NCI-H187 treated with DMSO at 0.1 percent for 48 hours (cell line): ENCODE measurements at places on chromosomes 7 and 10.

- DNase-seq, result no peak
These were observed 22.6 kb downstream of the CUBN start for GRCh38 chr10:17106991-17107390.

DNA sequence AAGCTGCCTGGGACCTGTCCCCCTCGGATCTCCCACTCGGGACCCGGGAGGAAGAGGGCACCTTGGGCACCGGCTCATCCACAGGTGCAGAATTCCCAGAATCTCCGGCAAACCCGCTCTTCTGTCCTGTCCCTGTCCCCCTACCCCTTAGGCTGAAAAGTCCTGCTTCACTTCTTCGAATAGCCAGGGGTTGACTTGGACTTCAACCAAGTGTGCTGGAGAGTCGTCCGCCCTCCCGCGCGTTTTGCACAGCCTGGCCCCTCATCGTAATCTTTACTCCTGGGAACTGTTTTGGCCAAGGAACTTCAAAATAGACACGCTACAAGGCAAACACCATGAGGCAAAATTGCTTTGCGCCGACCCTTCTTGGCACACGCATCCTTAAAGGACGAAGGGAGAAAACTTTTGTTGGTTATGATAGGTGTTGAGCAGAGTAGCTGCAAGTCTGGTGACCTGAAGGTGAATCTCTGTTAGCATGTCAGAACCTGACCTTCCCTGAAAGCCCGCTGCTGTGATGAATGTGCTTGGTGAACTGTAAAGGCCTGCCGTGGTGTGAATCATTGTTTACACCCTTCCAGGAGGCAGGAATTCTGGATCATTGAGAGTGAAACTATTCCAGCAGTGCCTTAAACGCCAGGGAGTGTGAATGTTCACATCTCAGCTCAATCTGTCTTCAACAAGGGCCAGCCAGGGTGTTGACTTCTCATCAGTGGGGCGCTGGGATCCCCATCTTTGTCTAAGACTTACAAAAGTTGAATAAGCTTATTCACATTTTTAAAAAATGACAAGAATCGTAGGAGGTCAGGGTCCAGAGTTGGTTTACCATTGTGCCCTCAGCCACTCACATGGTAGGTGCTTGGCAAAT, 589 bp upstream of the RAPGEF5 start:
- no peak for DNase-seq

GRCh38 chr10:80473692-80474596, 19.8 kb downstream of the TSPAN14 start:
- DNase-seq, result no peak

- DNase-seq, result no peak
These were observed 138.9 kb downstream of the NOC3L start for GRCh38 chr10:94223702-94224370.

DNA sequence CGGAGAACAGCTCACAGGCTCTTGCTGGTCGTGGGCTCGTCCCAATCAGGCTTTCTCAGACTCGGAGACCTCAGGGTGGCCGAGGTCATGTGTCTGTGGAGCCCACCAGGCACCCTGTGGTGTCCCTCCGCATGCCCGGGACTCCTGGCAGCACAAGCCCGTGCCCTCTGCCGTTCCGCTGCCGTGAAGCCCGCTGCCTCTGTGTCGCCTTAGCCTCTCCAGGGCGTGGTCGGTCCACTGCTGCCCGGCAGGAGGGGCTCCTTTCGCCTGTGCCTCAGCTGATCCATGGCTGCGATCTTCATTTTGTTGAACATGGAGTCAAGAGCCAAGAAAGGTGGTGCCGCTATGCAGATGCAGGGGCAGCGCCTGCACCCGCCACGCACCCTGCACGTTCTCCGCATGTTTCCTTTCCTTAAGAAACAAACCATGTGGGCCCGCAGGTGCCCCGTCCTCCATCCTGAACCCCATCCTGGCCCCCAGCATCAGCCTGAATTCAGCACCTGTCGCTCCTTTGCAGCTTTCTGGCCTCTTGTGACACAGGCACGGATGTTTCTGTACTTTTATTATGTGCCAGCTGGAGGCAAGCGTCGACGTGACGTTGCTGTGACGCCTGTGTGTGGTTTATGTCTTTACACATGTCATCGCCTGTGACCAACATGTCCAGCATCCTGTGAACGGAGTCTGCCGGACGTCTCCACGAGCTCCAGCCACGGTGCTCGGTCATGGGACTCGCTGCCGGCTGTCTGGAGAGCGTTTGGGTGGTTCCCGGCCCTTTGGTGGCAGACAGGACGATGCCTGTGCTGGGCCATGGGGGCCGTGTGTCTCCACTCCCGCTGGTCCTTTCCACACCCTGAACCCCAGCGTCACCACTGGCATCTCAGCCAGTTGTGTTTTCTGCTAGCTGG, 69.9 kb downstream of the NKX6-2 start:
- DNase-seq, result no peak

DNA sequence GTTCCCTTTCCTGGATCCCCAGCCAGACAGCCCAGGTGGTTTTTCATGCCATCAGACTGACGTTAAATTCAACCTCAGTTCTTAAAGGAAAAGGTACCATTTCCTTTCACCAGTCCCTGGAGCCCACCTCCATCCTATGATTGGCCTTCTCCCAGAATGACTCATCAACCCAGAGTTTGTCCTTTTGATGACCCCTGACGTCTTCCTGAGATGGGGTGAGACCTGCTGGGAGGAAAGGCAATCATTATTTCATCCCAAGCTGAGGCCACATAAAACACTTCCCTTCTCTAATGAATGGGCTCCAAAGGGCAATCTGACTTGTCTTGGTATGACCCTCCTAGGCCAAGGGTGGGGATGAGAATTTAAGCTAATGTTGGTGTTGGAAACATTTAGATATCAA, 750.7 kb downstream of the SUGCT start:
- no peak for DNase-seq

DNA sequence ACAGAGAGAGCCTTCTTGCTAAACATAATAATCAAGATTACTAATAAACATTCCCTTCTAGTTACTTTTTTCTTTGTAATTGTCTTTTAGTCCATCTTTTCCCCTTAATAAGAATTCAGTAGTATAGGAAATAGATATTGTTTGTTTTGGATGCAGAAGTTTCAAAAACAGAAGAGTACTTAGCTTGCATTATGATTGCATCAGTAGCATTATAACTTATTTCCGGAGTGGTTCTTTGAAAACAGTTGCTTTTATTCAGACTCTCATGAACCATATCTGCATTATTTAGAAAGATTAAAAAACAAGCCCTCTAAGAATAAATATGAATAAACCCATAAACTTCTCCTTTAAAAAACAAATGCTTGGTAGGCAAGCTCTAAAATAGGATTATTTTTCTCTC, 34.0 kb upstream of the DKK1 start:
- no peak for DNase-seq

- DNase-seq, result no peak
These were observed 152.5 kb upstream of the ZMIZ1 start for GRCh38 chr10:78916227-78916626.

DNA sequence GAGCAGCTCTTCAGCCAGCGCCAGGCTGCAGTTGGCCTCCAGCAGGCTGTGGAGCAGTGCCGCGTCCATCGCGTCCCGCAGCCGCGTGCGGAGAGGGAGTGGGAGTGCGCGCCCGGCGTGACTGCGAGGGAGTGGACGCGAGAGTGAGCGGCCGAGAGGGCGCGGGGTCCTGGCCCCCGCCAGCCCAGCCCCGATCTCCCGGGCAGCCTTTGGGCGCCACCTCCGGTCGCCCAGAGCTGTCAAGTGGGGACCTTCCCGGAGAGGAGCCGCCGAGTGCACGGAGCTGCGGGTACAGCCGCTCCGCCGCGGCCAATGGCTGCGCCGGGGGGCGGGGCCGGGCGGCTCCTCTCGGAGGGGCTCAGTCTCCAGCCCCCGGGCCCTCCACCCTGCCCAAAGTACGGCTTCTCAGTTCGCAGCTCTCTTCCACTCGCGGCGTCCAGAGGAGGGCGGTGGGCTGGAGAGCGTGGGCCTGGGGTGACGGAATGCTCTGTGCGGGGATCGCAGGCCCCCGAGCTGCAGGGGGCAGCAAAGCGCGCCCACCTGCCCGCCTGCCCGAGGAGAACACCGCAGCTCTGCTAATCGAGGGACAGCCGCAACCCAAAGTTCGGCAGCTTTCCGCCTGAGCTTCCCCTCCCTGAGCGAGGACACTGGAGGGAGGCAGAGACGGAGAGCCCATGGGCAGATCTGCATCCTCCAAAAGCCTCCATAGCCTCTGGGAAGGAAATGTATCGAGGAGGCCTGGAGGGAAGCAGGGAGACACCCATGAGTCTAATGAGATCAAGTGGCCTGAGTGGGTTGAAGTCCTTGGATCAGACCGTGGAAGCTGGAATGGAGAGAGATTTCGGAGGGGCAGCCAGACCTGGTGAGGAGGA, at the start of gene CRHR2:
TSS of gene CRHR2 (minus strand) at position 245 of the 872 bp plus-strand sequence. CDS start at position 69, 176 bp downstream.
- DNase-seq, result no peak

DNA sequence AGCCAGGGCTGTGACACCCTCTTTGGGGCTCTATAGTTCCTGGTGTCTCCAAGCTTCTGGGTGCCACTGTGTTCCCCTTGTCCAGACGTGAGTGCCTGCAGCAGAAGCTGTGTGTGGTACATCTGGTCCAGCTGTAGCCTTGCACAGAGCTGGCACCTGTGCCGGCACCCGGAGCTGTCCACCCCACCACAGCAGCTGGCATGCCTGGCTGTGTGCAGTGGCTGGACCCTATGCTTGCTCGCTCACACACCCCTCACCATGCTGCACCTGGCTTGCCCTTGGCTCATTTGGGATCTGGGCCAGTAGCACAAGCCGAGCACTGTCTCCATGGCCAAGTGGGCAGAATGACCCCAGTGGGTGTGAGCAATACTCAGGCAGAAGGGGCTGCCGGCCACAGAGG, 10.6 kb downstream of the DNAJB9 start:
- no peak for DNase-seq

GRCh38 chr10:73888514-73888913, 14.2 kb upstream of the CAMK2G start:
- DNase-seq, result no peak

DNA sequence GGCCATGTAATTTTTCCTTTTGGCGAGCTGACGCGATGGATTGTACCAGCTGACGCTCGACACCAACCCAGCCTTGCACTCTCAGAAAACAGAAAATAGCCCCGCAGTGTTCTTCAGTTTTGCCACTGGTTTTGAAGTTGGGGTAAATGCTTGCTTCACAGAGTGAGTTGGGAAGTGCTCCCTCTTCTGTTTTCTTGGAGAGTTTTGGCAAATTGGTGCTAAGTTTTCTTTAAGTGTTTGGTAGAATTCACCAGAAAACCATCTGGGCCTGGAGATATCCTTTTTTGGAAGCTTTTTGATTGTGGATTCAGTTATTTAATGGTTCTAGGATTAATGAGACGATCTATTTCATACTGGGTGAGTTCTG, 252.8 kb downstream of the ELFN1 start:
- DNase-seq, result no peak

- no peak for DNase-seq
These were observed 160.1 kb downstream of the NEURL1 start for GRCh38 chr10:103653581-103654037.

GRCh38 chr10:6868036-6868725, 288.1 kb upstream of the PRKCQ start:
- DNase-seq, result peak; percentile 62

- DNase-seq, result no peak
These were observed 118.4 kb upstream of the WDR11 start for GRCh38 chr10:120732643-120733313.

DNA sequence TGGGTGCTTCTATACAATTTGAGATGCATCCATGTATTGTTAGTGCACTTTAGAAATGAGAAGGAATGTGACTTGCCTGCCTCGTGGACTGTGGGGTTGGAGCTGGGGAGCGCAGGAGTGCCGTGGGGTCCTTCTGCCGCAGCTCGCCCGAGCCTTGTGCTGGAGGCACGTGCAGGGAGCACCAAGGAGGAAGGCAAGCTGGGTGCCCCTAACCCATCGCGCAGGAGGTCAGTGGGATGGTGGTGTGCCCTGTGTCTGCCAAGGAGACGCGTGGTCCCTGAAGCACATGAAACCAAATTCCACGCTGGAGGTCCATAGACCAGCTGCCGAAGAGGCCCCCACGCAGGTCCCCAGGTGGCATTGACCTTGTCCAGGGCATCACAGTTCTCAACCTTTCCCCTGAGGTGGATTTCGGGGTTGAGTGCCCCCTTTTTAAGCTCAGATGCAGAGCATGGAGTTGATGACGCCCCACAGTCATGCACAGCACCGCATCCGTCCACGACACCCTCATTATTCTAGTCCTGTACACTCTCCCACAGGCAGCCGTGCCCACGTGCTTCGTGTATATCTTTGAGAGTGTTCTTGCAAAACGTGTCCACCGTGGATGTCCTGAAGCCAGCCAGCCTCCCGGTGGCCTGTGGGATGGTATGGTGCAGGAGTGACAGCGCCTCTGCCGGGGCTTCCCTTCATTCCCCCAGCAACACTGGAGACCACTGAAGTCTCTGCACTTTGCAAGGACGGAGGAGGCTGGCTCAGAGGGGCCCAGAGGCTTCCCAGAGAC, 35.5 kb downstream of the FKBP6 start:
- DNase-seq, result no peak

DNA sequence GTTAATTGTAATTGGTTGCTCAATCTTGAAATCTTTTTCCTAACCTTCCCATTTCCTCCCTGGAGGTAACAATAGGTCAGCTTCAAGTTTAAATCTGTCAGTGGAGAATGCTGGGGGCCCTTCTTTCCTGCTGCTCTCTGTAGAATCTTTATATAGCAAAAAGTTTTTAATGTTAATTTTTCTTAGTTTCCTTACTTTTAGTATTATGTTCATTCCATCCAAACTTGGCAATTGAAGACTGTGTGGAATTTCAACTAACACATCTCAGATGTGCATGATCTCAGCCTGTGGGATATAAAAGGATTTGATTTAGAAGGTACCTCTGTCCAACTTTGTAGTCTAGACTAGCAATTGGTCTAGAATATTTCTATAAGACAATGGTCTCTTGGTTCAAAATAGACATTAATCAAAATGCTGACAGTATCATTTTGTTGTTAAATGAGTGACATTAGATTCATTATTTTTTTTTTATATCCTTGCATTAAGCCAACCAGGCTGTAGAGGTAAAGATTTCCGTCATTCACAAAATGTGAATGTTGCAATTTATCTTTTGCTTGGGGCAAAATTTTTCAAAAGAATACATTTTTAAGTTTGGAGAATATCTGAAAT, 100.4 kb upstream of the SEMA3A start:
- no peak for DNase-seq

DNA sequence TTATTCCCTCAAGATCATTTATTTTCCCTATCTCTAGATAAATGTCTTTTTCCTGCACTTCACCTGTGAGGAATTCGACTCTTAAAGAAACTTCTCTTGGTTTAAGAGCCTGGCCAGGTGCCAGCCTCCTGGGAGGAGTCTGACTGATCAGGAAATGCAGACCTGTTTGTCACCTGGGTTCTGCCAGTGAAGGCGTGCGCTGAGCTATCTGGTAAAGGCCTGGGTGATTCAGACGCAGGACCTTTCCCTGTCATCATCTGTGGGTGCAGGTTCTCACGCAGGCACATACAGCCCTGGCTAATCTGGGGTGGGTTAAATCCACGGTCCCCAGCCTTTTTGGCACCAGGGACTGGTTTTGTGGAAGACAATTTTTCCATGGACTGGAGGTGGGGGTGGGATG, 65.3 kb upstream of the AQP1 start:
- DNase-seq, result no peak

DNA sequence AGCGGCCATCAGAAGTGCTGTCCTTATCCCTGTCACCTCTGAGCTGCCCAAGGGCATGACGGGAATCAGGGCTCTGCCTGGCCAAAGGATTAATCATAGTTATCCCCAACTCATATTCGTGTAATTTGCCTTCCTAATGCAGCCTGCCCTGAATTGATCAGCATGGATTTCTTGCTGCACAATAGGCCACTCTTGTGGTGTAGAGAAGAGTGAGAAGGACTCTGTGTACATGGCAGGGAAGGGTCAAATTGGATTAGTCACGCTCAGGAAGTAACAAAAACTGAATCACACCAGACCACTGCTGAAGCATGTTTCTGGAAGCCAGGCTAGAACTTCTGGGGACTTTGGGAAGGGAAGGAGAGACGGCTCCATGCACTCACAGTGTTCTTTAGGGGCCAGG, 227.0 kb downstream of the BUB3 start:
- DNase-seq, result no peak
